Bronchus fibroblast of lung (primary cell): ENCODE measurements at places on chromosomes 6 and 20. TPM values are rescaled to one million over a fixed set of nuclear protein-coding genes. Genes with fewer than 3 reads are reported as not detected.

CRISP2 gene
- total RNA-seq: not detected in 2 replicates

MYT1 gene
- total RNA-seq: not detected in 2 replicates

ADGB gene
- total RNA-seq: not detected in 2 replicates

CST4 gene
- total RNA-seq: not detected in 2 replicates

MAP7 gene
- 0.15 and 0.34 TPM in 2 replicates for total RNA-seq

OR12D3 gene
- not detected in 2 replicates for total RNA-seq

TMC2 gene
- total RNA-seq: not detected in 2 replicates

BIRC7 gene
- total RNA-seq: not detected in 2 replicates

HNF4A gene
- not detected in 2 replicates for total RNA-seq

NKAIN4 gene
- total RNA-seq: not detected in 2 replicates

OR2B6 gene
- total RNA-seq: not detected in 2 replicates

SLC22A16 gene
- total RNA-seq: 0.15 and 0.17 TPM in 2 replicates

TP53TG5 gene
- not detected in 2 replicates for total RNA-seq

CLVS2 gene
- not detected in 2 replicates for total RNA-seq

MAFB gene
- total RNA-seq: 0.74 and 1.0 TPM in 2 replicates

TEAD3 gene
- total RNA-seq: 27.9 and 31.8 TPM in 2 replicates

VWA7 gene
- total RNA-seq: 0.45 and 0.67 TPM in 2 replicates

SAYSD1 gene
- total RNA-seq: 12.0 and 12.8 TPM in 2 replicates
